Left lung (tissue), 14 donors: ENCODE measurements at places on chromosomes 4 and X. TPM values are rescaled to one million over a fixed set of nuclear protein-coding genes. Genes with fewer than 3 reads are reported as not detected.

DNA sequence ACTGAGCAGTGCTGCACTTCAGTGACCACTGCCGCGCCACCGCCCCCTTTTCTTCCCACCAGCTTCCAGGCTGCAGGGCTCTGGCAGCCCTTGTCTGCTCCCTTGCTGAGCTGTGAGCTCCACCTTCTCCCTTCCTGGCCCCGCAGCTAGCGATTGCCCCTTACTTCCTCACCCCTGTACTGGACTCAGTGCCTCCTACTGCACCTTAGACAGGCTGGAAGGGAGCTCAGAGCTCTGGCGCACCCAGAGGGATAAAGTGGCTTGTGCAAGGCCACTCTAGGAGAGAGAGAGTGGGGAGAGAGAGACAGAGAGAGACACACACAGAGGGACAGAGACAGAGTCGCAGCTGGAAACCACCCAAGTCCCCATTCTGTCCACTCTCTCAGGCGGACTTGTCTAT lies 6.0 kb downstream of the RASL11B start:
- H3K27me3 ChIP-seq, result peaks cover 5% of the 10 kb centered on the region
- no peak overlapping the region for H3K4me3 ChIP-seq
- DNase-seq, result no peak

Gene GPC4
- 34.4 TPM for total RNA-seq

GRCh38 chr4:85488416-85488815 lies 13.5 kb downstream of the ARHGAP24 start:
- H3K4me1 ChIP-seq, result no peaks in the 10 kb centered on the region
- H3K27me3 ChIP-seq, result no peaks in the 10 kb centered on the region
- DNase-seq, result no peak
- no peak overlapping the region for H3K27ac ChIP-seq
- H3K36me3 ChIP-seq, result no peaks in the 10 kb centered on the region

Gene PDZD4
- 2.3 TPM for total RNA-seq

Gene ATP2B3
- not detected for total RNA-seq

- no peak for DNase-seq
- no peak overlapping the region for H3K4me3 ChIP-seq
- no peaks in the 10 kb centered on the region for H3K36me3 ChIP-seq
- no peaks in the 10 kb centered on the region for H3K27me3 ChIP-seq
- H3K27ac ChIP-seq, result no peak overlapping the region
These were observed 15.7 kb downstream of the FHL1 start for GRCh38 chrX:136162827-136163570.

- H3K27ac ChIP-seq, result no peak overlapping the region
- no peaks in the 10 kb centered on the region for H3K4me1 ChIP-seq
- H3K4me3 ChIP-seq, result no peak overlapping the region
- no peak for DNase-seq
- H3K36me3 ChIP-seq, result no peaks in the 10 kb centered on the region
These were observed 853.7 kb downstream of the FAT4 start for GRCh38 chr4:126168484-126168883.

DNA sequence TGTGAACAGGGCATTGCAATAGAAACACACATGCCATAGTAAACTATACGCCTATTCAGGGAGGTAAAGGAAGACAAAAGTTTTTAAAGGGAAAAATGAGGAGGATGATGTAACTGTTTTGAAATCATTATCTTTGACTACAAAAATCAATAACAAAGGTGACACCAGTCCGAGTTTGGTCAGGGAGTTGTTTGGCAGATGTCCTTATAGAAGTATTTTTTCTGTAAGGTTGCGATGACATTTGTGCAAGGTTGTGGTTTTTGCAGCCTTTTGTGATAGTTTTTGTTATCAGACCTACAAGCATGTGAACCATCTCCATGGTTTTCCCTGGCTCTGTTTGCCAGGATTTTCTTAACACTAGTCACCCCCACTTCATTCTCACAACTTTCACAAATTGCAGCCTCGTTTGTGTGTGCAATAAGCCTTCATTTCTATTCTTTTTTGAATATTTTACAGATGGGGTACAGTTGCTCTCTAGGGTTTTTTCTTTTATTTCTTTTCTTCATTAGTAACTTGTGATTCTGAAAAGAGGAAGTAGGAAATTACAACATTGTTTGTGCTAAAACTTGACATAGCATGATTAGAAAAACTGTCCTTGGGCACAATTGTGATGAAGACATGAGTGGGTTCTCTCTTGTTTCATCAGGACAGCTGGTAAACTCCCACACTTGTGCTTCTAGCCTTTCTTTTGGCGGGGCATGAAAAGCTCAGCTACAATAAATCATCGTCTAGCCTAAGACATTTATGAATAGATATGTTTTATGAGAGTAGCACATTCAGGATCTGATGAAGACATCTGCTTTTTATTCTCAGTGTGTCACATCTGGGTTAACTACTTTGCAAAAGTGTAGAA lies 60.2 kb upstream of the PNPLA4 start:
- H3K36me3 ChIP-seq, result no peaks in the 10 kb centered on the region
- DNase-seq, result no peak
- no peak overlapping the region for H3K27ac ChIP-seq
- no peaks in the 10 kb centered on the region for H3K27me3 ChIP-seq
- H3K4me3 ChIP-seq, result no peak overlapping the region
- H3K4me1 ChIP-seq, result no peaks in the 10 kb centered on the region

DNA sequence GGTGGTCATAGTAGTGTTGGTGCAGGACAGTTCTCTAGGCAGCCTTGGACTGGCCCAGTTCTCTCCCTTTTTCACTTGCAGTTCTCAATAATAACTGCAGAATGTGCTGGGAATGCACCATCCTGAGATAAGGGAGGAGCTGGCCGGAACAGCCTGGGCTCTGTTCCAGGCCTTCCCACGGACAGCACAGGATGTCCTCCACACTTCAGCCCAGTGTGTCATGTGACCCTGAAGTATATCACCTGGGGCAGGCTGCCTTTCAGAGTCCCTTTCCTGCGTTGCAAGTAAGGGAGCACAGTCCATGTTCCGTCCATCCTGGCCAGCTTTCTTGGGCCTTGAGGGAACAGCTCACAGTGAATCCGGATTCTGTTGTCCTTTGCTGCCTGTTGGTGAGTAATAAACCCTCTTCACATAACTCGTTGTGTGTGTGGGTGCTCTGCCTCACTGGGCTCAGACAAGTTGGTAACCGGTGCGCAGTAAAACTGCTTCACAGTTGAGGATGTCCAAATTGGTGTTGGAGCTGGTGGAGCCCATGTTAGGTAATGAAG lies 32.3 kb upstream of the BBS12 start:
- H3K4me3 ChIP-seq, result no peak overlapping the region
- peaks cover 4% of the 10 kb centered on the region for H3K27me3 ChIP-seq
- no peak for DNase-seq
- H3K4me1 ChIP-seq, result no peaks in the 10 kb centered on the region
- H3K36me3 ChIP-seq, result no peaks in the 10 kb centered on the region

DNA sequence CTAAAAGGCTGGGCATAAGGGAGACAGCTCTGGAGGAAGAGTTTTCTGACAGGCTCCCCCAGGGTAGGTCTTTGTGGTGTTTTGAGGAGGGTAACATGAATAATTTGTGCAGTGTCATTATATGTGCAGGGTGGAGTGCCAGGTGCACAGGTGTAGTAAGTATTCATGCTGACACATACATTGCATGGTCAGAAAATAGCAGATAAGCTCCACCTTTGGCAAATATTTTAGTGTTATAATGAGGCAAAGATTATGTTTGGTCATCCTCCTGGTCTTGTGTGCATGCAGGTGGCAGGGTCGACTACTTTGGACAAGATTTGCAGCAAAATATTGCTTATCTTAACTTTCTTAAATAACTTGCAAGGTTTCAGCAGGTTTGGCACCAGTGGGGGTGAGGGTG lies 910.4 kb upstream of the PCDH10 start:
- DNase-seq, result no peak
- H3K36me3 ChIP-seq, result no peaks in the 10 kb centered on the region
- H3K4me1 ChIP-seq, result no peaks in the 10 kb centered on the region
- H3K27me3 ChIP-seq, result no peaks in the 10 kb centered on the region
- H3K27ac ChIP-seq, result no peak overlapping the region

Gene UGT2B15
- total RNA-seq, result not detected

Gene CFI
- 66.8 TPM for total RNA-seq

GRCh38 chr4:80008351-80008750 lies 64.7 kb downstream of the ANTXR2 start:
- DNase-seq, result no peak
- H3K36me3 ChIP-seq, result peaks cover 15% of the 10 kb centered on the region
- no peak overlapping the region for H3K4me3 ChIP-seq
- no peak overlapping the region for H3K27ac ChIP-seq
- H3K4me1 ChIP-seq, result peaks cover 33% of the 10 kb centered on the region

Gene CPXCR1
- not detected for total RNA-seq

DNA sequence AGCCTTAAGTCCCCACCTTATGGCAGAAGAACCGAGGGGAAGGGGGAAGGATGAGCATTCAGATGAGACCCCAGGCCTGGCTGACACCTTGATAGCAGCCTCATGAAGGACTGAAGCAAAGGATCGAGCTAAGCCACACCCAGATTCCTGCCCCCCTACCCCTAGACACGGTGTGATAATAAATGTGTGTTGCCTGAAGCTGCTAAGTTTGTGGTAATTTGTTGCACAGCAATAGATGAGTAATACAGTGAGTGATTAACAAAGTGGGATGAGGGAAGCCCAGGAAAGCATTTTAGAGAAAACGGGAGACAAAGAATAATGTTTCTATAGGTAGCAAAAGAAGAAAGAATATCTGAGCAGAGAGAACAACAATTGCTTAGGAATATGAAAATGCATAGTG lies 404.2 kb downstream of the MID1IP1 start:
- H3K36me3 ChIP-seq, result no peaks in the 10 kb centered on the region
- no peaks in the 10 kb centered on the region for H3K27me3 ChIP-seq
- no peaks in the 10 kb centered on the region for H3K4me1 ChIP-seq
- no peak overlapping the region for H3K27ac ChIP-seq
- H3K4me3 ChIP-seq, result no peak overlapping the region
- no peak for DNase-seq

Gene FGG
- 384 TPM for total RNA-seq

- H3K36me3 ChIP-seq, result no peaks in the 10 kb centered on the region
- no peak overlapping the region for H3K4me3 ChIP-seq
- DNase-seq, result no peak
These were observed 585.8 kb upstream of the FAT1 start for GRCh38 chr4:187309456-187309855.

DNA sequence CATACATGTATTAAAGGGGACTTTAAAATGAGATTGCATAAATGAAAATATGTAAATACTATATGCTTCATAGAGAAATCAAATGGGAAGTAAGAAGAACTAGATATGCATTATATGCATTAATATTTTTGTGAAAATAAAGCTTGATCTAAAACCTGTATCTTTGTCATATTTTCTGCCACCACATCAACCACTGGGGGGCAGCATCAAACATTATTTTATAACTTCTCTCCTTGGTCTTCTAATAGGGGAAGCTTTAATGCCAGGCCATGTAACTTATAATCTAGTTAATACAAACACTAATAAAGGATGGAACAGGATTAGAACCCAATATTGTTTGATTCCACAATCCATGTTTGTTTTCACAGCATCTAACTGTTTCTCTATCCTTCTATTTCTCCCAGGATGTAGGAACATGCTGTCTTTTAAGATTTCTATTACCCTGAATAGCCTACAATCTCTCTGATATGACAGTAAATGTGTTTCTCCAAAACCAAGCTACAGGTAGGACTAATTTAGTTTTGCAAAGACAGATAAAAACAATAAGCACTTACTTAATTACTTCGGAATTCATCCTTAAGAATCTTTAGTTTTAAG lies 10.0 kb downstream of the QRFPR start:
- no peak for DNase-seq
- H3K36me3 ChIP-seq, result no peaks in the 10 kb centered on the region
- H3K4me3 ChIP-seq, result no peak overlapping the region
- H3K27me3 ChIP-seq, result peaks cover 12% of the 10 kb centered on the region

Gene PNMA3
- 0.12 TPM for total RNA-seq

Gene SSX4
- not detected for total RNA-seq

DNA sequence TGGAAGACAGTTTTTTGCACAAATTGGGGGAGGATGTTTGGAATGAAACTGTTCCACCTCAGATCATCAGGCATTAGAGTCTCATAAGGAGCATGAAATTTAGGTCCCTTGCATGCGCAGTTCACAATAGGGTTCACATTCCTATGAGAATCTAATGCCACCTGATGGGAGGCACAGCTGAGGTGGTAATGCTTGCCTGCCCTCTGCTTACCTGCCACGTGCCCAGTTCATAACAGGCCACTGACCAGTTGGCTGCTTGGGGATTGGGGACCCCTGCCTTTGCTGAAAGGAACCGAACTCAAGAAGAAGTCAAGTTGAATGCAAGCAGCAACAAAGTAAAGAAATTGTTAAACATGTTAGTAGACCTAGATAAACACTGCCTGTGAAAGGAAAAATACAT lies 4.6 kb upstream of the HSPA4L start:
- no peaks in the 10 kb centered on the region for H3K36me3 ChIP-seq
- H3K4me3 ChIP-seq, result no peak overlapping the region
- no peak for DNase-seq

DNA sequence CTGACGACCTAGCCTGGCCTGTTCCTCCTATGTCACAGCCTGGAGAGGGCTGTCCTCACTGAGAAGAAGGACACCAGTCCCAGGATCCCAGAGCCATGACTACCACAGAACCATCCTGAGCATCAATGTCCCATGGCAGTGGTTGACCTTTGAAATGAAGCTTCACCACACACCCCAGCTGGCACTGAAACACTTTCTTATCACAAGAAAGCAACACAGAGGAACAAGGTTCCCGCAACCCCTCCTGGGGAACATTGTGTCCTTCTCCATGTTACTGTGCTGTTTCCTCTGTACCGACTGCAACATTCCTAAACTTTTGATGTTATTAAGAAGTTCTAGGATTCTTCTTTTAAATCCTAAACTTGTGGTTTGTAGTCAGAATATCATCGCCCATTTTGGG lies 21.2 kb upstream of the FAM156A start:
- no peaks in the 10 kb centered on the region for H3K36me3 ChIP-seq
- no peak for DNase-seq
- H3K27me3 ChIP-seq, result no peaks in the 10 kb centered on the region

Gene SLC34A2
- total RNA-seq, result 3,249 TPM

DNA sequence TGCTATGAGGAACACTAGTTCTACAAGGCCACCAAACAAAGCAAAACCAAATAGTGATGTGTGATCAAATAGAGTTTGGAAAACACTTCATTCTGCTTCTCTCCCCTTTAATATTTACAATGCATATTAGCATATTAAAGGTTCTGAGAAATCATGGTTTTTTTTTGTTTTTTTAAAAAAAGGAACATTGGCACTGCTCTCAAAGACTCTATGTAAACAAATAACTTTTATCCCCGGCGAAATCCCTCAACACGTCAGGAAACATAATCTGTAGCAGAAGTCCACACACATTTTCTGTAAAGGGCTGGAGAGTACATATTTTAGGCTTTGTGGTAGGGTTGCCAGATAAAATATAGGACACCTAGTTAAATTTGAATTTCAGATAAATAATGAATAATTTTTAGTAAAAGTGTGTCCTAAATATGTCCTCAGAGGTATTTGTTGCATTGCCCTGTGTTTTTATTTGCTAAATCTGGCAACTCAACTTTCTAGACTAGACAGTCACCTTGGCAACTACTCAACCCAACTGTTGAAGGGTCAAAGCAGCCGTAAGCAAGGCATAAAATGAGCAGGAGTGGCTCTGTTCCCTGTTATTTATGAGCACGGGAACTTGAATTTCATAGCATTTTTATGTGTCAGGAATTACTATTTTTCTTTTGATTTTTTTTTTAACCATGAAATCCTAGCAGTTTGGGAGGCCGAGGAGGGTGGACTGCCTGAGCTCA lies 8.6 kb downstream of the SPATA4 start:
- H3K27me3 ChIP-seq, result no peaks in the 10 kb centered on the region
- no peak overlapping the region for H3K27ac ChIP-seq
- DNase-seq, result no peak
- no peak overlapping the region for H3K4me3 ChIP-seq
- no peaks in the 10 kb centered on the region for H3K4me1 ChIP-seq

Gene SLC7A11
- total RNA-seq, result 13.2 TPM

- DNase-seq, result no peak
- no peaks in the 10 kb centered on the region for H3K36me3 ChIP-seq
- H3K4me3 ChIP-seq, result peak overlapping the region; percentile 87
- peaks cover 88% of the 10 kb centered on the region for H3K4me1 ChIP-seq
- H3K27me3 ChIP-seq, result no peaks in the 10 kb centered on the region
These were observed 1.6 kb downstream of the SCARB2 start for GRCh38 chr4:76211769-76212708.
